Caco-2 (cell line): ENCODE measurements at places on chromosomes 5 and 9. TPM values are rescaled to one million over a fixed set of nuclear protein-coding genes. Genes with fewer than 3 reads are reported as not detected.

GRCh38 chr5:17269201-17269600, 51.8 kb downstream of the BASP1 start:
- H3K4me3 ChIP-seq, result no peak overlapping the region
- no peaks in the 10 kb centered on the region for H3K36me3 ChIP-seq
- H3K27ac ChIP-seq, result no peak overlapping the region
- no peaks in the 10 kb centered on the region for H3K27me3 ChIP-seq
- DNase-seq, result no peak

DNA sequence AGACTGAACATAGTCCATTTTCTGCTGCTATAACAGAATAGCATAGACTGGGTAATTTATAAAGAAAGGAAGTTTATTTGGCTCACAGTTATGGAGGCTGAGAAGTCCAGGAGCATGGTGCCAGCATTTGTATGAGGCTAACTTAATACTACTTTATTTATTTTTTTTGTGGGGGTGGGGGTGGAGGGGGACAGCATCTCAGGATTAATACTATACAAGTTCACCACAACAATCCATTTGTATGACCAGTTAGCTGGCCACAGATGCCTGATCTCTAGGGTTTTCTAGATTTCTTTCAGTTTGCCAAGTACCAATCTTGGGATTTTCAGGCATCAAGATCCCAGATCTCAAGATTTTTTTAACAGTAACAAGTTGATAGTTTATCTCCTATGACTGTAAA, 20.3 kb downstream of the ANGPTL2 start:
- DNase-seq, result no peak
- peaks cover 9% of the 10 kb centered on the region; the same call in 1 of the 2 replicates for H3K4me1 ChIP-seq
- no peak overlapping the region for H3K4me3 ChIP-seq
- H3K36me3 ChIP-seq, result no peaks in the 10 kb centered on the region
- H3K27ac ChIP-seq, result no peak overlapping the region

GRCh38 chr5:80369521-80369920, 38.3 kb upstream of the ZFYVE16 start:
- no peak overlapping the region for H3K27ac ChIP-seq
- no peak for DNase-seq
- H3K4me3 ChIP-seq, result no peak overlapping the region
- no peaks in the 10 kb centered on the region for H3K27me3 ChIP-seq
- no peaks in the 10 kb centered on the region for H3K4me1 ChIP-seq

GRCh38 chr9:21813575-21814473, 11.4 kb downstream of the MTAP start:
- H3K27ac ChIP-seq, result no peak overlapping the region
- H3K36me3 ChIP-seq, result no peaks in the 10 kb centered on the region
- peak; percentile 44 for DNase-seq
- no peak overlapping the region for H3K4me3 ChIP-seq
- no peaks in the 10 kb centered on the region for H3K4me1 ChIP-seq

- H3K27me3 ChIP-seq, result no peaks in the 10 kb centered on the region
- no peaks in the 10 kb centered on the region for H3K36me3 ChIP-seq
- H3K4me3 ChIP-seq, result no peak overlapping the region
- 0 out of 2 replicates have a peak, but pooled peaks cover 2% of the 10 kb centered on the region for H3K4me1 ChIP-seq
Observed at GRCh38 chr5:10018201-10019069, 231.3 kb downstream of the ATPSCKMT start.

- no peak for DNase-seq
- no peaks in the 10 kb centered on the region for H3K36me3 ChIP-seq
- no peak overlapping the region for H3K27ac ChIP-seq
Observed at GRCh38 chr9:83029531-83030137, 33.3 kb downstream of the RASEF start.

- DNase-seq, result no peak
- H3K4me3 ChIP-seq, result no peak overlapping the region
- peaks cover 2% of the 10 kb centered on the region for H3K4me1 ChIP-seq
- no peaks in the 10 kb centered on the region for H3K27me3 ChIP-seq
Observed at GRCh38 chr9:109447329-109448076, 50.6 kb downstream of the PTPN3 start.

DNA sequence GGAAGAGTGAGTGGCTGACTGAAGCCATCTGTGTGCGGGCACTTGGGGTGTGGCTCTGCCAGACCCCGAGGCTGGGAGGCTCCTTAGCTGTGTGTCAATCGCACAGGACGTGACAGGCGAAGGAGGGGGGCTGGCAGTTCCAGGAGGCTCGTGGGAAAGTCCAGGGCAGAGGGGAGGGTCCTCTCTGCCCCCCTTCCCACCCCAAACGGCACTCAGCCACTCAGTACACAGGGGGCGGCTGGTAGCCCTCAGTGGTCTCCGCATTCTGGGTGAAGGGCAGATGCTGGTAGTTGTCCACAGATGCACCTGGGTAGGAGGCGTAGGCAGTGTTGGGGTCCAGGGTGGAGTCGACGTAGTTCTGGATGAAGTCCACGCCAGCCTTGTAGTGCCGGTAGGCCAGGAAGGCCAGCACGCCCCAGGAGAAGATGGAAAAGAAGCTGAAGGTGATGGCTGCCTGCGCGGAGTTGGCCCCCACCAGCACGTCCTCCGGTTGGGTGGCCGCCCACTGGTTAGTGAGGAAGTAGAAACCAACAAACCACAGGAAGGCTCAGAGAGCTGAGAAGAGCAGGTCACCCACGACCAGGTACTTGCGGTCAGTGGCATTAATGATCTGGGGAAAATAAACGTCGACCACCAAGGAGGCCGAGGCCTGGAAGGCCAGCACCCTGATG, 85.4 kb upstream of the CEP78 start:
- no peak overlapping the region for H3K4me3 ChIP-seq
- no peaks in the 10 kb centered on the region for H3K4me1 ChIP-seq
- H3K27ac ChIP-seq, result no peak overlapping the region
- no peak for DNase-seq

DNA sequence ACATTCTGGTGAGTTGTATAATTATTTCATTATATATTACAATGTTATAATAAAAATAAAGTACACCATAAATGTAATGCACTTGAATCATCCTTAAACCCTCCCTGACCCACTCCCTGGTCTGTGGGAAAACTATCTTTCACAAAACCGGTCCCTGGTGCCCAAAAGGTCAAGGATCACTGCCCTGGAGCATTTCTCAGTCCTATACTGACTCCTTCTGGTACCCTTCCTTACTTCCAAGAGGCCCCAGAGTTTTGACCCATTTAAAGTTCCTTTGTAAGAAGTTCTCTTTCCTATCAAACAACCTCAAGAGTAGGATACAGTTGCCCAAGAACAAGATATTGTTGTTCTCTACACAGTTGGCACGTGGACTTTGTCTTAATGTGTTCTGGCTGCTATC, 88.9 kb upstream of the TRPM3 start:
- no peak for DNase-seq
- no peak overlapping the region for H3K27ac ChIP-seq
- H3K4me3 ChIP-seq, result no peak overlapping the region
- H3K27me3 ChIP-seq, result no peaks in the 10 kb centered on the region
- H3K36me3 ChIP-seq, result no peaks in the 10 kb centered on the region
- H3K4me1 ChIP-seq, result no peaks in the 10 kb centered on the region

- H3K4me3 ChIP-seq, result no peak overlapping the region
- H3K36me3 ChIP-seq, result no peaks in the 10 kb centered on the region
- no peak overlapping the region for H3K27ac ChIP-seq
- no peak for DNase-seq
- no peaks in the 10 kb centered on the region for H3K27me3 ChIP-seq
Observed at GRCh38 chr5:142537938-142538337, 148.0 kb downstream of the FGF1 start.

- H3K36me3 ChIP-seq, result no peaks in the 10 kb centered on the region
- no peak overlapping the region for H3K27ac ChIP-seq
- no peaks in the 10 kb centered on the region for H3K27me3 ChIP-seq
- H3K4me1 ChIP-seq, result no peaks in the 10 kb centered on the region
- no peak overlapping the region for H3K4me3 ChIP-seq
Observed at GRCh38 chr5:135814812-135815211, 19.7 kb upstream of the SLC25A48 start.

GRCh38 chr9:100661668-100662067, 83.8 kb downstream of the CAVIN4 start:
- H3K36me3 ChIP-seq, result no peaks in the 10 kb centered on the region
- DNase-seq, result no peak

DNA sequence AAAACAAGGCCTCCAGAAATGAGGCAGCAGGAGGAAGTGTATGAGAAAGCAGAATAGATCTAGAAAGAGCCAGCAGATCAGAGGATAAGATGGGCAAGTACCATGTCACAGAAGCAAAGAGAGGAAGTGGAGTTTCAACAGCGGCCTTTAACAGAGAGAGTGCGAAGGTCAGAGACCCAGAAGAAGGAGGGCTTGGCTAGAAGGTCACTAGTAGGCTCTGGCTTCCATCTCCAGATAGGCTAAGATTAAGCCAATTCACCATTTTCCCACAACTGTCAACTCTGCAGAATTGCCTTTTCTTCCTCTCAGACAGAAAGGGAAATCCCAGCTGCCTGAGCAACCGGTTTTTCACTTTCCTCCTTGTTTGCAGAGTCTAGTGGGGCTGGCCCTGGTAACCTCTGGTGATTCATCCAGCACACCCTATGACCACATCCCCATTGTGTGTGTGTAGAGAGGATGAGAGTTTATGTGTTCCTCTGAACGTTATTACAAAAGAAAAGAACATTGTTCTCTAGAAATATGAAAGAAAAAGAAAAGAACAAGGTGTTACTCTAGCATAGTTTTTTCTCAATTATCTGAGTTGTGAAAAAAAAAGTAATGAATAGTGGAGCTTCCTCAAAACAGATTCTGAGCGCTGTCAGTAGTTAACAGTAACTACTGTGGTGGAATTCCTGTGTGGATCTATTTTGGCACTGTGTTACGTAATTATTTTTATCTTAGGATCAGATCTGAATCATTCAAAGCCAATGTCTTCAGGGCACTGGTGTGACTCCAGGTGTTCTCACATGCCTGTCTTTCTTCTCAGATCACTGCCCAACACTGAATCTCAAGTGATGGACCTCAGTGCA, 220.4 kb downstream of the ARRDC3 start:
- peaks cover 33% of the 10 kb centered on the region for H3K4me1 ChIP-seq
- H3K4me3 ChIP-seq, result no peak overlapping the region
- peak; percentile 85 for DNase-seq
- no peaks in the 10 kb centered on the region for H3K36me3 ChIP-seq
- no peaks in the 10 kb centered on the region for H3K27me3 ChIP-seq

DNA sequence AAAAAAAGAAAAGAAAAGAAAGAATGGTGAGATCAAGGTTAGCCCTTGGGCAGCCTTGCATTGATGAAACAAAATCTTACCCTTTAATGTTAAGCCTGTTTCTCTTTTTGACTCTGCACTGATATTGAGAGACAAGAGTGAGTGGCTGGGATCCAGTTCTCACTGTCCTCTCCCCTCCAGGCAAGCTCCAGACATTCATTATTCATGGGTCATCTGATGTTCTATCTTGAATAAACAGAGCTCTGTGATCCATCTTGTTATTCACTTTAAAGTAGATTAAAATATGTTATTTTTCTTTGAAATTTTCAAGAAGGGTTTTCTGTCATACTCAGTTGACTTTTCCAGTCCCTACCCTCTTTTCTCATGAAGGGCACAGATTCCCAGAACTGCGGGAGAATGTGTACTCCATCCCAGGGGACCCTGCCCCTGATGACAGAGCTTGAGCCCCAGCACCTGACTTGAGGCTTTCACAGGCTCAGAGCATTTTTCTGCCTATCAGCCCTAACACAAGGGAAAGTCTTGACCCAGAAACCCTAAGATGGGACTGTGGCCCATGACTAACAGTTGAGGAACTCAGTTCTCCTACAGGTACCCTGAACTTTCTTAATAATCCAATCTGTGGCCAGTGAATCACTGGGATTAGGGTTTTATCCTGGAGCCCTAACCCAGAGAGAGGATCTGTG, 24.1 kb downstream of the ACTL7B start:
- no peaks in the 10 kb centered on the region for H3K4me1 ChIP-seq
- H3K27ac ChIP-seq, result no peak overlapping the region
- H3K4me3 ChIP-seq, result no peak overlapping the region
- no peaks in the 10 kb centered on the region for H3K36me3 ChIP-seq
- H3K27me3 ChIP-seq, result no peaks in the 10 kb centered on the region

DNA sequence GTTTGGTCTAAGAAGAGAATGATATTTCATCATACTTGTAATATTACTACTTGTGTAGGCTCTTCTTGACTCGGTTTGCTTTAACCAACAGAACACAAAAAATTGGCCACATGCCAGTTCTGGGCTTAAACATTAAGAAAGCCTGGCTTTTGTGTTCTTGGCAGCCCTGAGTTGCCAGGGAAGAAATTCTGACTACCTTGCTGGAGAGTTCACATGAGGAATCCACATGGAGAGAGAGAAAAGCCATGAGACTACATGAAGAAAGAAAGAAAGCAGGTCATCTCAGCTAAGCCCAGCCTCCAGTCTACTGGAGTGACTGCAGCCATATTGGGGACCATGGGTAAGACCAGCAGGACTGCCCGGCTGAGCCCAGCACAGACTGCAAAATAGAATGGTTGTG, 524.8 kb downstream of the RAB3C start:
- H3K4me3 ChIP-seq, result no peak overlapping the region
- no peaks in the 10 kb centered on the region for H3K27me3 ChIP-seq
- H3K36me3 ChIP-seq, result no peaks in the 10 kb centered on the region
- DNase-seq, result no peak
- H3K4me1 ChIP-seq, result peaks cover 41% of the 10 kb centered on the region

DNA sequence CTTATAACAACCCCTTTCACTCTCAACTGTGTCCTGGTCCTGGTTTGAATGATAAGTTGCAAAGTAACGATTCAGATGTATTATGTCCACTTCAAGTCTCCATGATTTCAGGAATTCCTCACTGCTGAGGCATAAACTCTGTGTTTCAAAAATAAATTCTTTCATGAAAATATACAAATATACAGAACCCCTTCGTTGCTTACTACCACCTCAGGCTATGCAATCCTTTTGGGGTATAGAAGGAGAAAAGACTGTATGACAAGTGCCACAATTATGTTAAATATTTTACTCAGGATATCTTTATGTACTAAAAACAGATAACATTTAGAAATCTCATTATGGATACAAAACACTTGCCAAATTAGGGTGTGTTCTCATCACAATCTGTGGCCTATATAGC, 190.7 kb downstream of the KCTD16 start:
- no peaks in the 10 kb centered on the region for H3K36me3 ChIP-seq
- DNase-seq, result no peak
- H3K4me3 ChIP-seq, result no peak overlapping the region
- H3K4me1 ChIP-seq, result no peaks in the 10 kb centered on the region

Gene WASHC1
- total RNA-seq, result 23.8 TPM in 2 replicates

Gene LAMC3
- 0.36 and 0.44 TPM in 2 replicates for total RNA-seq

Gene ANP32B
- 299 and 317 TPM in 2 replicates for total RNA-seq

Gene MAST4
- total RNA-seq, result 17.8 and 21.5 TPM in 2 replicates

Gene FAM78A
- total RNA-seq, result 0.70 and 0.88 TPM in 2 replicates

Gene CDKN2A
- 46.6 and 48.0 TPM in 2 replicates for total RNA-seq

Gene CDH6
- 16.0 and 18.0 TPM in 2 replicates for total RNA-seq

Gene GLDC
- 276 and 320 TPM in 2 replicates for total RNA-seq

Gene TMEM174
- not detected in 2 replicates for total RNA-seq

Gene KCTD16
- 0.29 and 0.51 TPM in 2 replicates for total RNA-seq

Gene PCDHGA11
- 1.2 and 1.9 TPM in 2 replicates for total RNA-seq
